Cortex of kidney (tissue), 1 donor: ENCODE measurements at places on chromosomes 12 and 14.

- no peak for DNase-seq
These were observed 1224.9 kb upstream of the TMEM132C start for GRCh38 chr12:127041985-127042625.

- no peak for DNase-seq
These were observed 72.5 kb downstream of the ITPK1 start for GRCh38 chr14:93042968-93043940.

DNA sequence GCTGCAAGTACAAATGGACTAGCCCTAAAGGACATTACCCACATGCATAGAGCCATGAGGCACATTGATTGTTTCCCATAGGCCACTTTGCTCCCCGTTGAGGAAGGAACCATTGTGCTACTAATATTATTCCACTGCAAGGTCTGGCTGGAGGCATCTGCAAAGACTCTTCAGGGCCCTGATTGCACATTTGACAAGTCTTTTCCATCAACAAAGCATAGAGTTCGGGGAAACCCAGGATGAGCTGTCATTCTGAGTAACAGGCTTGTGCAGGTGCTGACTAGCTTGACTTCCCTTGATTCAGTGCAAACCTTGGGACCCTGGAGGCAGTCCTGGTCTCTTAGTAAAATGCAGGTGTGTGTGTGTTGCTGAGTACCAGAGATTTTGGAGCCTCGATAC lies 73.8 kb downstream of the SUSD6 start:
- DNase-seq, result no peak

DNA sequence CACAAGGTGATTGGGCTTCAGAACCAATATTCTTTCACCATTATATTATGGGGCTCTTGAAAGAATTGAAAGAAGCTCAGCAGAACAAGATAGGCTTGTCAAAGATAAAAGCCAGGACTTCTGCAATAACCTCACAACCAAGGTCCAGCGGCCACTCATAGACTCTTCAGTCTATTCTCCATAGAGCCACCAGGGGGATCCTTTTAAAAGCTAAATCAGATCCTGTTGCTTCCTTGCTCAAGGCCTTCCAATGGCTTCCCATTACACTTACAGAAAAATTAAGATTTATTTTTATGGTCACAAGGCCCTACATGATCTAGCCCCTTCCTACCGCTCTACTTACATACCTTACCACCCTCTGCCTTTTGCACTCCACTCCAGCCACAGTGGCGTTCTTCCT lies 169.6 kb downstream of the C12orf42 start:
- DNase-seq, result no peak

DNA sequence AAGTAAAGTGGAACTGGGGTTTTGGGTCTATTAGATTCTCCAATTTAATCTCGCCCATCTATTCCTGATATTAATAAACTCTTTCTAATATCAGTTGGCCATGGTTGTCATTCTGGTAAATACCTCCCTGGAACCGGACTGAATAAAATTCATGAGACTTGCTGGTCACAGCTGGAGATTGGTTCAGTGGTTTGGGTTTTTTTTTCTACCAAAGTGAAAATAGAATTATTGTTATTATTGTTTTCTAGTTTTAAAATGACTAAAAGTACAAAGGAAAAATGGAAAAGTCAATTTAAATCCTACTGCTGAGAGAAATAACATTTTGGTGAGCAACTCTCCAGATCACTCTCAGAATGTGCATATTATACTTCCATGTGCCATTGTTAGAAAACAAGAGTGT lies 437.5 kb downstream of the ZFP36L1 start:
- DNase-seq, result no peak

GRCh38 chr14:94550041-94550440 lies 11.2 kb upstream of the SERPINA4 start:
- no peak for DNase-seq

- no peak for DNase-seq
These were observed 10.9 kb upstream of the PIK3C2G start for GRCh38 chr12:18250313-18250916.
